Hematopoietic multipotent progenitor cell treated with erythropoietin and hydrocortisone succinate and interleukin-3 and kit ligand, for 8 days (in vitro differentiated cells): ENCODE measurements at places on chromosomes 2 and 18.

GRCh38 chr18:13616041-13616440, 110.3 kb downstream of the FAM210A start:
- DNase-seq, result no peak

DNA sequence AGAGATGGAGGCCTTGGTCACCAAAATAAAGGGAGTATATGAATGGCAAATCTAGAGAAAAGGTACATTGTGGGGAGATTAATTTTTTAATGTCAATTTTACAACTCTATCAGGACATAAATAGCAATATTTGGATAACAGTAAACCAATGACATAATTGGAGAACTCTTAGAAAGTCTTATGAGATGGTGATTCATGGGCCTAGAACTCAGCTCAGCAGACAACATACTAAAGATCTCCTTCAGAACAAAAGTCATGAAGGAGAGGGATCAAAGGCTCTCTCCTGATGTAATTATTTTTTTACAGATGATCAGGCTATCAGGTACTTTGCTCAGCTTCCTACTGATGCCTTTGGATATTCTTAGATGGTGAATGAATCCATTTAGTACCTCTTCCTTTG, 90.0 kb downstream of the CRACDL start:
- DNase-seq, result no peak

- no peak for DNase-seq
These were observed 164.4 kb downstream of the TMEFF2 start for GRCh38 chr2:192030289-192030688.

- no peak for DNase-seq
These were observed 233.0 kb downstream of the ACTR3 start for GRCh38 chr2:114122930-114123329.

GRCh38 chr2:230784795-230785194, 72.2 kb downstream of the CAB39 start:
- DNase-seq, result no peak

- DNase-seq, result no peak
These were observed 72.4 kb downstream of the CERS6 start for GRCh38 chr2:168528469-168528868.

DNA sequence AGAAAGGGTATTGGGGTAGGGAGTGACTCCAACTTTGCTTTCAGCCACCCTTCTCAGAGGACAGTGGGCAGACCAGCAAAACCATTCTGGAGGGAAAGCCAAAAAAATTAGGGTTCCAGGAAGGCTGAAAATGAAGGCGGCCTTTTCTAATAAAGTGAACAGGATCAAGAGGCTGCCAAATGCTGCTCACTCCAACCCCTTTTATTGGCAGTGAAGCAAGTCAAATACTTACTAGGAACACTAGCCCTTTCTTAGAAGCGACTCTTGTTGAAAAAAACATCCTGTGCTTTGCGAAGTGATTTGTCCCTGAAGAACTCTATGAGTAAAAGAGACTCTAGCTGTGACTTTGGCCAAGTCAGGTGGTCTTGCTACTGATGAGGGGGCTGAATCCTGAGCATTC, 83.6 kb upstream of the CYP1B1 start:
- DNase-seq, result no peak

DNA sequence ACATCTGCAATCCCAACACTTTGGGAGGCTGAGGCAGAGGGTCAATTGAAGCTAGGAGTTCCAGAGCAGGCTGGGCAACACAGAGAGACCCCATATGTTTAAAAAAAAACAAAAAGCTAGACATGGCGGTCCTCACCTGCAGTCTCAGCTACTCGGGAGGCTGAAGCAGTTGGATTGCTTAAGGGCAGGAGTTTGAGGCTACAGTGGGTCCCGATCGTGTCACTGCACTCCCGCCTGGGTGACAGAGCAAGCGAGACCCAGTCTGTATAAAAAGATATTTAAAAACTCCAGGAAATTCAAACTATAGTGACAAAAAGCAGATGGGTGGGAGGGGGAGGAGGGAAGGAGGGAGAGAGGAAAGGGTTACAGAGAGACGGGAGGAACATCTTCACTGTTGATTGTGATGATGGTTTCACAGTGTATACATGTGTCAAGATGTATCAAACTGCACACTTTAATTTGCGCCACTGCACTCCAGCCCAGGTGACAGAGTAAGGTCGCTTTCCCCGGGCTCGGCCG, 942 bp upstream of the ZNF236 start:
- no peak for DNase-seq

GRCh38 chr18:13279181-13280069, 60.9 kb downstream of the LDLRAD4 start:
- no peak for DNase-seq

DNA sequence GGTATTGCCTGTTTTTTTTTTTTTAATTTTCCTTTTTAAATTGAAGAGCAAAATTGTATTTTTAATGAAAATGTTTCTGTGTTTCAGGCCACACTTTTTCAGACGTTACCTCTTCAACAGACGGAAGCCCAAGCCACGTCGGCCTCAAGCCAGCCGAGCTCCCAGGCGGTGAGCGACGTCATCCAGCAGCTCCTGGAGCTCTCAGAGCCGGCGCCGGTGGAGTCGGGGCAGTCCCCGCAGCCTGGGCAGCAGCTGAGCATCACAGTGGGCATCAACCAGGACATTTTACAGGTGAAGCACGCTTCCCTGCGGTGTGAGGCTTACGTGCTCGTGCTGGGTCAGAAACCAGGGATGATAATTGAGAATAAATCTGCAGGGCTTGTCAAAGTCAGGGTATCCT, 57.7 kb downstream of the ZNF236 start:
- no peak for DNase-seq

- no peak for DNase-seq
These were observed 234.1 kb downstream of the ALPK2 start for GRCh38 chr18:58394602-58395425.

GRCh38 chr2:43612944-43613343, 17.1 kb upstream of the THADA start:
- DNase-seq, result no peak

DNA sequence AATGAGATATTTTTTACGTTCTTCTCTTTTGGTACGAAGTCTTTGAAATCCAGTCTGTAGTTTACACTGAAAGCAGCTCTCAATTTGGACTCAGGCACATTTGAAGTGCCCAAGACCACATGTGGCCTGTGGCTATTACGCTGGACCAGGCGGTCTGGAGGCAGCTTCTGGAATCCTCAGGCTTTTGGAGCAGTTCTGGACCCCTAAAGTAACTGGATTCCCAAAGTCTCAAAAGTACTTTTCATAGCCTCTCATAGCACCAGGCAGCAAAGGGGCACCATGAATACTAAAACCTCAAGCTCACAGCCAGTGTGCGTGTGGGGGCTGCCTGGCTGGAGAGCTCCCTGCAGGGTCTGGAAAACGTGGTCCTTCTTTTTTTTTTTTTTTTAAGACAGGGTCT, 119.0 kb downstream of the SMAD7 start:
- no peak for DNase-seq

DNA sequence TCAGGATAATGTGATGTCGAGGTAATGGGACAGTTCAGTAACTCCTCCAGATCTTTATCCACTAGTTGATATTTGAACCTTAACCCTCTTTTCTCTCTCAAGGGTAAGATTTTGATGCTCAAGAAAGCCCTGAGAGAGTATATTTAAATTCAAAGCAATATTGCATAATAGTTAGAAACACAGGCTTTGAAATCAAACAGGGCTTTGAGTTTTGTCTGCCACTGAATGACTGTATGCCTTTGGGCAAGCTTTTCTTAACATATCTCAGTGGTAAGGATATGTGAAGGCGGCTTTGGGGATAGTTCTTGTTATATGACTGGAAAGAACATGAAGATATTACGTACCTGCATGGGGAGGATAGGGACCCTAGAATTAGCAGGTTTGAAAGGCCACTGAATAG, 11.1 kb downstream of the ITPRID2 start:
- no peak for DNase-seq
